Activated naive CD8-positive, alpha-beta T cell treated with anti-CD3 and anti-CD28 coated beads, Interleukin-2, amount 10 ng/mL, durations not matched to agents 7 days and 5 days (primary cell): ENCODE measurements at places on chromosomes 16 and 17.

GRCh38 chr17:59826706-59827453 is 65.9 kb downstream of the TUBD1 start:
- no peak for DNase-seq

DNA sequence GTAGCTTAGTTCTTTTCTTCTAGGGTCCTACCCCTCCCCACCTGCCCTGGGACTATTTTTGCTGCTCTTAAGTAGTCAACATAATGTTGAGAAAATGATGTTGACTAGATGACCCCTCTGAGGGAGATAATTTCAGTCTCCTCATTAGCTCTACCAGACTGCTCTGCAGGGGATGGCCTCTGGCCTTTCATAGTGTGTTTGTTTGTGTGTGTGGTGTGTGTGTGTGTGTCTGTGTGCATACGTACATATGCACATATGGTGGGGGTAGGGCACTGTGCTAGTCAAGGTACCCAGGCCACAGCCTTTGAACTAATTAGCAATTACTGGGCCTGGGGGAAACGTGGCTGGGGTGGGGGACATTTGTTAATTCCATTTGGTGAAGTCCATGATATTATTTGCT is 254.0 kb downstream of the SHISA9 start:
- no peak for DNase-seq

DNA sequence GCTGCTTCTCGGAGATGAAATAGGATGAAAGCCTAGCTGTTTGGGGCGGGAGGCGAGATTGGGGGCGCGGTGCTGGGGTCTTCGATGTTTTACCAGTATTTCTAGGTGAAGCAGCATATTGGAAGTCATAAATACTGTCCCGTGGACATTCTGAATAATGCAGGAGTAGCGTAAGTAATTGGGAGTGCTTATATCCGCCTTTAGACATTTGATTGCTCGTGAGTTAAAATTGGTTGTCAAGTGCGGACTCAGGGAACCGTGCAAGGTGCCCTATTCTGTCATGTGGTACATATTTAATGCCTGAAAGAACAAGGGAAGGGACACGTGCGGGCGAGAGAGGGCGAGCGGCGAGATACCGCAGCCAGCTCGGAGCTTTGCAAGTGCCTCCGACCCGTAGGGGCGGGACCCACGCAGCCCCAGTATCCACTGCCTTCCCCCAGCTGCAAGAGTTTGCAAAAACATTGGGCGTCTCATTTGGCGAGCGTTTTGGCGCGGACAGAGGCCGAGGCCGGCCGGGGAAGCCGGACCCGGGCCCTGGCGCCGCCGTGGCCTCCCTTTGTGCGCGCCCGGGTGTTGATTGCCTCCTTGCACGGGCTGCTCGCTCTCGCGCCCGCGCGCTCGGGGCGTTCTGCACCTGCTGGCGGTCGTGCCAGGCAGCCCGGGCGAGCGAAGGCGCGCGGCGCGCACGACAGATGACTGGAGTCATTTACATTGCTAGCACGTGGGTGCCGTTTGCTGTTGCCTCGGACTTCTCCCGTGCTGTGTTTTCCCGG is 849.8 kb upstream of the RBFOX1 start:
- DNase-seq = no peak

DNA sequence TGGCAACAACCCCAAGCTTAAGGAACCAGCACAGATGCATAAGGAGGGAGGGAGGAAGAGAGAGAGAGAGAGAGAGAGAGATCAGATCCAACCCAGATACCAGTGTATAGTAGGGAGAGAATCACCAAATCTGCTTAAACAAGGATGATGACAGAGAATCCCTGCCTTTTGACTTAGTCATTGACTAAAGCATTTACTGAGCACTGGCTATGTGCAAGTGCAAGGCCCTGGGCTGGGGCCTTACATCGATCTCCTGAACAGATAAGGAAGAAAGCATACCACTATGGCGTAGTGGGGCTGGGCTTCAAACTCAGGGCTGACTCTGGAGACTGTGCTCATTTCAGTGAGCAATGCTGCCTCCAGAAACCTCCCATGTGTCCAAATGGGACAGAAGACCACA is 15.8 kb downstream of the TSNAXIP1 start:
- no peak for DNase-seq

- DNase-seq = peak; percentile 60
Measured at GRCh38 chr17:39235555-39236449, 10.1 kb upstream of the STAC2 start.

GRCh38 chr17:76217081-76217480 is 23.2 kb downstream of the RNF157 start:
- DNase-seq = no peak

- DNase-seq = no peak
Measured at GRCh38 chr17:69423450-69423849, 9.0 kb downstream of the MAP2K6 start.

- DNase-seq = no peak
Measured at GRCh38 chr17:74241431-74241830, 28.1 kb downstream of the TTYH2 start.

DNA sequence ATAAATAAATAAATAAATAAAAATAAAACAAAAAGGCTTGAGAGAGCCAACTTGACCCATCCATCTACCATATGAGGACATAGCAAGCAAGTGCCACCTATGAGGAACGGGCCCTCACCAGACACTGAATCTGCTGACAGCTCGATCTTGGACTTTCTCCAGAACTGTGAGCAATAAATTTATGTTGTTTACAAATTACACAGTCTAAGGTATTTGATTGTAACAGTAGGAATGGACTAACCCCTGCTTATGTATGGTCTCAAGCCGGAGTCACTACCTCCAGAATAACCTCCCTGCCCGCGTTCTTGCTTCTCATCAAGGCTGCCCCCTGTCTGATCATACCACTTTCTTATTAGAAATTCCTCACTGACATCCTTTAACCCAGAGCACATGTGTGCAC is 9.9 kb downstream of the SLC5A11 start:
- no peak for DNase-seq

- DNase-seq = no peak
Measured at GRCh38 chr17:29050176-29050575, 7.2 kb downstream of the PIPOX start.

- DNase-seq = no peak
Measured at GRCh38 chr16:85566561-85567100, 46.5 kb upstream of the GSE1 start.

DNA sequence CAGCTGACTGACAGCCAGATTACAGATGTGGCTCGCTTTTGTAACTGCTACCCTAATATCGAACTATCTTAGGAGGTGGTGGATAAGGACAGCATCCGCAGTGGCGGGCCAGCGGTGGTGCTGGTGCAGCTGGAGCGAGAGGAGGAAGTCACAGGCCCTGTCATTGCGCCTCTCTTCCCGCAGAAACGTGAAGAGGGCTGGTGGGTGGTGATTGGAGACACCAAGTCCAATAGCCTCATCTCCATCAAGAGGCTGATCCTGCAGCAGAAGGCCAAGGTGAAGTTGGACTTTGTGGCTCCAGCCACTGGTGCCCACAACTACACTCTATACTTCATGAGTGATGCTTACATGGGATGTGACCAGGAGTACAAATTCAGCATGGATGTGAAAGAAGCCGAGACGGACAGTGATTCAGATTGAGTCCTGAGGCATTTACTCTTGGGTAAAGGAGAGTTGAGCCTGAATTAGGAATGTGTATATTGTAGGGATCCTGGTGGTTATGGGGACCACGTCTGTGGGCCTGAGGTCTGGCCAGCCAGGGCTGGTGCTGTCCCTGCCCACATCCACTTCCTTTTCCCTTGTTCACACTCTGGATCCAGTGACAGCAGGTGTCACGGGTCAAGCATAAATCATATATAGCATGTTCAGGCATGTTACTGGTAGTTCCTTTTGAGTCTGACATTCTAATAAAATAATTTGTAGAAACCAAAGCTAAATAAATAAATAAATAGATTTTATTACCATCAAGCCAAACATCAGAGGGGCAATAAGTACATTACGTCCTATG is 89.0 kb upstream of the SMURF2 start:
- no peak for DNase-seq

DNA sequence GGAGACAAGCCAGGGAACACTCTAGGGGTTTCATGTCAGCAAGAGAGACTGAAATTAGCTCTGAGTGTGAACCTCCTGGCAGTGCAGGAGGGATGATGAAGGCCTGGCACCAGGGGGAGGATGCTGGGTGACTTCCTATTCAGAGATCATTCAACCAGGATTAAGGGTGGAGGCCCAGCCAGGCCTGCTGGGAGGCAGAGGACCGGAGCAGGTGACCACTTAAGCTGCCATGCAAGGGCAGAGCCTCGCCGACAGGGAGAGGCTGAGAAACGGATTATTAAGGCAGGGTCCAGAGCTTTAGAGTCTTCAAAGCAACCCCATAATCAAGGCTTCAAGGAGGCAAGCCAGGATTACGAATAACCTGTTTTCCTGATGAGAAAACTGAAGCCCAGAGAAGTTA is 10.6 kb upstream of the SRCIN1 start:
- no peak for DNase-seq

GRCh38 chr17:15431196-15431595 is 36.2 kb downstream of the CDRT4 start:
- no peak for DNase-seq

DNA sequence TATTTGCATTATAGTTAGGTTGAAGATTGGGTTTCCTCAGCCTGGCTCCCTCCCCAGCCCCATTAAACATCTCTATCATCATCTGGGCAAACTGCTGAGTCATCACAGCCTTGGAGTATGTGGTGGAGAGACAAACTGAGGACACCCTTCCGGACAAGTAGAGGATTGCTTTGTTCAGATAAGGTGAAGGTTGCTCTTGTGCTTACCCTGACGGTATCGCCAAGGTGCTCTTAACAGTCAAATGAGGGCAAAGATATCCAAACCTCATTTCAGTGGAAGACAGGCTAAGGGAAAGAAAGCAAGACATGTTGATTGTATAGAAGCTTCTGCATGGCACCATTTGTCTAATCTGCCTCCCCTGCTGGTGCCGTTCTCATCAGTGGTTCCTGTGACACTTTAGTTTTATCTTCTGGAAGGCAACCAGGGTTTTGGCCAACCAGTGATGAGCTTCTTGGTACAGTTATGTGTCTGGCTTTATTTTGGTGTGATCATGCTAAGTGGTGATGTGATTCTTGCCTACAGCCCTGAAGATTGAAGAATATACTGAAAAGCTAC is 56.9 kb upstream of the LGALS9 start:
- no peak for DNase-seq

DNA sequence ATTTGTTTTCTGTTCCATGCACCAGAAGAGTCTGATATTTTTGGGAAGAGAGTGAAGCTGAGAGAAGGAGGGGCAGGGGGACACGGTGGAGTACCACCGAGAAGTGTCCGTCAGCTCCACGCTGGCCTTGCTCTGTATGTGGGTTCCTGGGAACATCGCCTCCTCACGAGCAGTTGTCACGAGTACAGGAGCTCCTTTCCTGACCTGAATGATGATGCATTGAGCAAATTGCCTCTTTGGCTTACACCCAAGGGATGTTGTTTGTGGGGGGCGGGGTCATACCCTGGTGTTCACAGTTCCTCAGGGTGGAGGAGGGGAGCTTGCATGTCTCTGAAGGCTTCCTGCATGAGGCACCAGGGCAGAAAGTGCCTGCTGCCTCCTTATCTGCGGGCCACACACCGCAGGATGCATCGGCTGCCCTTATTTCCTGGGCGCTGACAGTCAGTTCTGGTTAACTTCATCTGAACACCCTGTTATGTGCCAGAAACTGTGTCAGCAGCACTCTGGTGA is 36.2 kb downstream of the RGS9 start:
- peak; percentile 61 for DNase-seq

DNA sequence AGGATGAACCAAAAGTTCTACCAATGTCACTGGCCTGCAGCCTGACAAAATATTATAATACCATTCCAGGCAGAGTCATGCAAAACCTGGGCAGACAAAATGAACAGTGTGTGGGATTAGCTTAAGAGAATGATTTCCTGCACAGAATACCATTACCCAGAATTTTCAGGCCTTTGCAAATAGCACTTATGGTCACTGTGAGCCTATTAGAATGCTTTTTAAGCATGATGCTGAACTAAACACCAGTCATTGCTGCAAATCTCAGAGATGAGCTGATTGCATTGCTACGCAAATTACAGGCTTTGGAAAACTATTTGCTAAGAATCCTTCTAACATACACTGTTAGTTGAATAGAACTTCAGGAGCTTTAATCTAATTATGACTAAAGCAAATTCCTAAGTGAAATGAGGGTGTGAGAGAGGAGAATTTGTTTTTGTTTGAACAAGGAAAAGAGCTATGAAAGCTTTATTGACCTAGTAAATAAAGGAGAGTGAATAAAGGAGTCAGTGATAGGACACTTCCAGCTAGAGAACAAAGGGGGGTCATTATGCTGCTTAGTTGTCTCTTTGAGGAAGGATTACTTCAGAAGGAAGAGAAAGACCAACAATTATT is 398.8 kb downstream of the HS3ST3B1 start:
- DNase-seq = no peak

GRCh38 chr17:55532670-55533069 is 21.4 kb upstream of the SMIM36 start:
- no peak for DNase-seq

GRCh38 chr17:29594519-29595090 is 1.7 kb downstream of the ANKRD13B start:
- no peak for DNase-seq

GRCh38 chr16:78452025-78452555 is 352.6 kb downstream of the WWOX start:
- DNase-seq = no peak

DNA sequence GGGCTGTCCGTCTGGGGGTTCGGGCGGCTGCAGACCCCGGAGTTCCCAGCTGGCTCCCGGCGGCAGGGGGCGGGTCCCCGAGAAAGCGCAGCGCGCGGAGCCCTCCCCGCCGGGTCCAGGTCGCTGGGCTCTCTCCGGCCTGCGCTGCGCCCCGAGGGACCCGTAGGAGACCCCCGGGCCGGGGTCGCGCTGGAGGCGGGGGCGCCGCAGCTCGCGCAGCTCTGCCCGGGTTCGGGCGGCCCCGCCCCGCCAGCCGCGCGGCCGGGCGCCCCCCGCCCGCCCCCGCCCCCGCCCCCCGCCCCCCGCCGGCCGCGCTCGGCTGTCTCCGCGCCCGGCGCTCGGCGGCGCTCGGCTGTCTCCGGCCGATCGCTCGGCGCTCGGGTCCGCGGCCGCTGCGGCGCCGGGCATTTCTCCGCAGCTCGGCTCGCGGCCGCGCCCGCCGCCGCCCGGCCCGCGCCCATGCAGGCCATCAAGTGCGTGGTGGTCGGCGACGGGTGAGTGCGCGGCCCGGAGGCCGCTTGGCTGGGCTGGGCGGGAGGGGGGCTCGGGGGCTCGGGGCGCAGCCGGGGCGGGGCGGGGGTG is at the start of gene RAC3:
RAC3 (plus strand) TSS at position 376 of the 582 bp plus-strand sequence; CDS start at position 460, 84 bp downstream.
- no peak for DNase-seq

- no peak for DNase-seq
Measured at GRCh38 chr17:54860617-54861470, 39.8 kb upstream of the TOM1L1 start.
